Activated CD4-positive, alpha-beta T cell treated with anti-CD3 and anti-CD28 coated beads, Interleukin-2, amount 50 U/mL, for 1 hour (primary cell): ENCODE measurements at places on chromosomes 3 and 15.

- no peak for DNase-seq
Measured at GRCh38 chr3:10722911-10723310, 93.1 kb upstream of the SLC6A11 start.

DNA sequence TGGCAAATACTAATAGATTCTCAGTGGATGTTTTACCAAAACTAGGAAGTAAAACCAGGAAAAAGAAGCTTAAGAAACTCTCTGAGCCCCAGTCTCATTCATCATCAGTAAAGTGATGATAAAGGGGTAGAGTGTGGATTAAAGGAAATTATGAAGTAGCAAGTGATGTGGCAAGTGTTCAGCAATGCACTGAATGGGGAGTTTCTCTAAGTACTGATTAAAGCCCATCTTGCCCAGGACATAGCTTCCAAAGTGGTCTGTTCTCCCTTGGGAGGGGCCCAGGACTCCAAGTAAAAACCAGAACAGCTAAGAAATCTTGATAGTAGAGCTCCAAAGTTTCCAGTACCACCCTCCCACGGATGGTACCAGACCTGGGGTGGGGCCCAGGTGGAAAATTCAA lies 137.3 kb downstream of the WNT5A start:
- no peak for DNase-seq

DNA sequence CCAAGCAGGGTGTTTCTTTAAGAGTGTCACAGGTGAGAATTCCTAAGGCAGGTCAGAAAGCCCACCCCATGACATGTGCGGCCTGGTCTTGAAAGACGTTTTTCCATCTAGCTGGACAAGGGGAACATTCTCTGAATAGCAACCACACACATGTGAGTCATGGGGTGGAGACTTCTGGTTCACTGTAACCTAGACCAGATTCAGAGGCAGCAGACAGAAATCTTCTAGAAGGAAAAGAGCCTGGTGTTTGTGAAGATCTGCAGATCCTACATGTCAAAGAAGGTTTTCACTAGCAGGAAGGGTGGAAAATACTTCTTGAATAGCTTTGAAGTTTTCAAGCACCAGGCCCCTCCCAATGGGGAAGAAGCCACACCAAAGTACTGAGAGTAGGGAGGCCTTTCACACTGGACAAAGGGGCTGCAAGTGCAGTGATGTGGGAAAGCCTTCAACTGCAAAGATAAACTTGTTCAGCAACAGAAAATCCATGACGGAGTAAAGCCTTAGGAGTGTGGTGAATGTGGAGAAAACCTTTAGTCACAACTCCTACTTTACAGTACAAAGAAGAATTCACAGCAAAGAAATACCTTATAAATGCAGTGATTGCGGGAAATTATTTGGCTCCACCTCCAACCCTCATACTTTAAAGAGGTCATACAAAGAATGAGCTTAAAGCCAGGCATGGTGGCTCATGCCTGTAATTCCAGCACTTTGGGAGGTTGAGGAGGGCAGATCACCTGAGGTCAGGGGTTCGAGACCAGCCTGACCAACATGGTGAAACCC lies 17.6 kb downstream of the ADAM10 start:
- DNase-seq: no peak

DNA sequence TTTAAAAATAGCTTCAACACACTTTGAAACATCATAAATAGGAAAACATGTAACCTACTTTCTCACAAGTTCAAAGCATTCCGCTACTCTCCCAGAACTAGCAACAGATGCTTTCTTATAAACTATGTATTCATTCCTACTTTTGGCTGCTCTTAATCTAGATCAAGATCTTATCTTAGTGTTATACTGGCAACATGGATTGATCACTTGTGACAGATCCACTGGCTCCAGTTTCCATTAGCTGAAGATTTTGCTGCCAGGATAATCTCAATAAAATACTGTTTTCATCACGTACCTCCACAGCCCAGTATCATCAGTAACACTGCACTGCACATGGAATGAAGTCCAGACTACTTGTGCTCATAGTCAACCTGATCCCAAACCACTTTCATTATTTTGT lies 491.7 kb upstream of the AGTR1 start:
- DNase-seq: no peak

DNA sequence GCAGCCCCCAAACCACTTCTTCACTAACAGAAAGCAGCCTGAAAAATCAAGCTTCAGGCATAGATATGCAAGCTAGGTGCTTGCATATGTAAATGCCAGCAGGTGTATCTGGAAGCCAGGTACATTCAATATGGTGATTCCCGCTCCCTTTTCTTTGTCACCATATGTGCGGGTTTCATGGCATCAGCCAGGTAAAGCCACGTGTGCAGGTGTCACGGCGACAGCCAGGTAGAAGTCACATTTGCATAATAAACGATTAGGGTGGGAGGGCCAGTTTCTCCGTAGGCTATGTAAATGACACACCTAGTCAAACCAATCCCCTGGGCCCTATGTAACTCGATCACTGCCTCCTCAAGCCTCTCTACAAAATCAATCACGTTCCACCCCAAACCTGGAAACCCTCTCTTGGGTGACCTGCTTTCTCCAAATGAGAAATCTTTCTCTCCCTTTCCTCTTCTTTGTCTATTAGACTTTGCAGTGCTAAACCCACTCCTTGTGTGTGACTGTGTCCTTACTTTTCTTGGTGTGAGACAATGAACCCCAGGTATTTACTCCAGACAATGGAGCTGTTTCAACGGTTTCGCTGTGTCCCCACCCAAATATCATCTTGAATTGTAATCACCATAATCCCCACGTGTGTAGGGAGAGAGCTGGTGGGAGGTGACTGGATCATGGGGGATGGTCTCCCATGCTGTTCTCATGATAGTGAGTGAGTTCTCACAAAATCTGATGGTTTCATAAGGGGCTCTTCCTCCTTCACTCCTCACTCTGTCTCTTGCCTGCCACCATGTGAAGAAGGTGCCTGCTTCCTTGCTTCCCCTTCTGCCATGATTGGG lies 44.6 kb downstream of the ONECUT1 start:
- DNase-seq: no peak

GRCh38 chr15:68352401-68353062 lies 75.0 kb downstream of the FEM1B start:
- no peak for DNase-seq

- no peak for DNase-seq
Measured at GRCh38 chr15:29870495-29871151, 48.4 kb upstream of the TJP1 start.

DNA sequence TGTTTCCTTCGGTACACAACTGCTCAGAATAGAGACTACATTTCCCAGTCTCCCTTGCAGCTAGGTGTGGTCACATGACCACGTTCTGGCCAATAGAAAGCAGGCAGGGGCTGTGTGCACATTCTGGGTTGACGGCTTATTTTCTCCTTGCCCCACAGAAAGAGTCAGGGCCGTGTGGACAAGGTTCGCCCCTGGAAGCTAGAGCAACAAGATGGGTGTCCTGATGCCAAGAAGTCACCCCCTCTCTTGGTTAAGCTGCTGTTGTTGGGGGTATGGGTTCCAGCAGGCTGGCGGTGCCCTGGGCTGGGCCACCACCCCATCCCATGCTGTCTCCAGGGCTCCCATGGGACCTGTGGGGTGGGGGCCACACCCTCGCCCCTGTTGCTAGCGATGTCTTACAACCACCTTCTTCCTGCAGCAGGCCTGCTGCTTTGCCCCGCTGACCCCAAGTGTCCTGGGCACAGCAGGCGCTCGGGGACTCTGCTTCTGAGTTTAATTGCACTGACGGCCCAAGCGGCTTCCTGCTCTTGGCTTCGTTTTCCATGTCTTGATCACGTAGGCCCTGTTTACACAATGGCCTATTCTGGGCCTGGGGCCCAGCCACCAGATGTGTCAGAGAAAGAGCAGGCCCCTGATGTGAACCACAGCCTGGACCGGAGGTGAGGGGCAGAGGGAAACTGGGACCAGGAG lies 24.9 kb downstream of the ABTB1 start:
- peak; percentile 30 for DNase-seq

GRCh38 chr3:170496026-170496867 lies 77.6 kb downstream of the CLDN11 start:
- no peak for DNase-seq

DNA sequence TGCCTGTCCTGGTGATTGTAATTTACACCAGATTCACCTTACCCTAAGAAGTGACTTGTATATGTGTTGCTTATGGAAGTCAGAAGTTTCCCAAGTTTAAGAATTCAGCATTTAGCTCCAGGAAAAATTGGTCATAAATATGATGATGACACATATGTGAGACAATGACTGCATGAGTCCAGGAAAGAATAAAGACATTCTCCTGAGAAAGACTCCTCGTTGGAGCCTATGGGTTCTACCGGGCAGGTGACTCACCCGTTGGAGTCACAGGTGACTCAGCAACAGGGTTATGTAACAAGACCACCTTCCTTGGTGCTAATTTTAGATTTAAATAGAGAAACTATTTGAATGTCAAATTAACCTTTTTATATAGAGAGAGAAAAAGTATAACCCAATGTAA lies 662.4 kb downstream of the FHIT start:
- DNase-seq: no peak

DNA sequence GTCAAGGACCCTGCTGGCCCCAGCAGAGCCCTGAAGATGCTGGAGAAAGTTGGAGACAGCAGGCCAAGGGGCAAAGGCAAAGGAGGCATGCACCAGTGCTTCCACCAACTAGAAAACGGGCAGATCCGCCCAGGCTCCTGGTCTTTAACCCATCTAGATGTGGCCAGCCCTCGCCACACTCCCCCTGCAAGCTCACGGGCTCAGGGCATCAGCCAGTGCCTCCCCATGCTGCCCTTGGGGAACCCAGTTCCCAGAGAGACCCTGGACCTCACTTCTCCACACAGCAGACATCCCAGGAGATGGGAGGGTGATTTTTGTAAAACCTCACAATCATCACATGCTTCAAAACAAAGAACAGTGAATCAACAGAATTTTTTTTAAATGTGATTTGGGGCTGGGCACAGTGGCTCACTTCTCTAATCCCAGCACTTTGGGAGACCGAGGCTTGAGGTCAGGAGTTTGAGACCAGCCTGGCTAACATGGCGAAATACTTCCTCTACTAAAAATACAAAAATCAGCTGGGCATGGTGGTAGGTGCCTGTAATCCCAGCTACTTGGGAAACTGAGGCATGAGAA lies 24.5 kb downstream of the CYFIP1 start:
- no peak for DNase-seq

GRCh38 chr3:157290766-157291165 lies 130.8 kb upstream of the CCNL1 start:
- no peak for DNase-seq

GRCh38 chr15:65857718-65858402 lies 11.4 kb upstream of the RAB11A start:
- DNase-seq: no peak

DNA sequence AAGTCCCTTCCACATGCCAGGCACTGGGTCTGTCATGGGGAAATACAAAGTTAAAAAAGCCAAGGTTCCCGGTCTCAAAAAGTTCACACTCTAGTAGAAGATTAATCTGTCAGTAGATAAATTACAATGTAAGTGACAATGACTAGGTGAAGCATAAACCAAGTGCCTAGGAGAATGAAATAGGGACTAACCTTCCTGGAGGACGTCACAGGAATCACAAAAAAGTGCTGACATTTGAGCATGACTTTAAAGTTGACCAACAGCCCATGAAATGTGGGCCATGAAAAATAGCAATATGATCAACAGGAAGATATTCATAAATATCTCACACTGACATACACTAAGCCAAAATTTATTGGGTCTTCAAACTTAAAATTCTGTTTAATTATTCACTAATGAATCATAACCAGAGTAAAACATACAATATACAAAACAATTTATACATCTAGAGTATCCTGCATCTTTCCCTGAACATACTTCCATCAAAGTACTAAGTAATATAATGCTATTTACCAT lies 20.0 kb downstream of the COPS2 start:
- no peak for DNase-seq

DNA sequence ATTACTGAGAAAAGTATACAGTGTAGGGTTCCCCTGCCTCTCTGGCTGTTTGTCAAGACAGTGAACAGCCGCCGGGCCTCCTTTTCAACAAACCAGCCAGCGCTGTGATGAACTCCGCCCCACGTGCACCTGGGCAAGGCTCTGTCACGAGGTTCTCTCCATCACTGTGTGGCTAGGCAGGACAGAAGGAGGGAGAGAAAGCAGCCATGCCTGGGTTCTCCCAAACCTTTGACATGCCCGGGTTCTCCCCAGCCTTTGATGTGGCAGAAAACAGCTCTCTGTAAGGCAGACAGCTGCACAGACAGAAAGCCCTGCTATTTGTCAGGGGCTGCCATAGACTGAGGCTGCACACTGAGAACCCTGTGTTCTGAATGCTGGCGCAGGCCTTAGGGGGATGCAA lies 101.4 kb upstream of the TRPM1 start:
- peak; percentile 23 for DNase-seq

DNA sequence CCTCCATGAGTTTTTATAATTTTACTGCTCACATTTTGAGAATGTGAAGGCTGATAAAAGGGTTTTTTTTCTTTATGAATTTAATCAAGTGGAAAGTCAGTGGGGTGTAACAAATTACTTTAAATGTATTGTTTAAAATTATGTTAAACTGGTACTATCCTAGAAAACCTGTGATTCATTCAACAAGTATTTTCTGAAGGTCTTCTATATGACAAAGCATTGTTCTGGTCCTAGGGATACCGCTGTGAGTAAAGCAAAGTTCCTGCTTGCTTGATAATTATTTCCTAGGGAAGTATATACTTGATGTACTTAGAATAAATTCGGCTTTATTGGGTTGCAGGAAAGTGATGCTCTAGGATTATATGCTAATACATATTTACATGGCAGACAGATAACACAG lies 152.8 kb upstream of the GOLGA6L4 start:
- no peak for DNase-seq

- no peak for DNase-seq
Measured at GRCh38 chr3:147656023-147656422, 246.9 kb downstream of the ZIC1 start.

DNA sequence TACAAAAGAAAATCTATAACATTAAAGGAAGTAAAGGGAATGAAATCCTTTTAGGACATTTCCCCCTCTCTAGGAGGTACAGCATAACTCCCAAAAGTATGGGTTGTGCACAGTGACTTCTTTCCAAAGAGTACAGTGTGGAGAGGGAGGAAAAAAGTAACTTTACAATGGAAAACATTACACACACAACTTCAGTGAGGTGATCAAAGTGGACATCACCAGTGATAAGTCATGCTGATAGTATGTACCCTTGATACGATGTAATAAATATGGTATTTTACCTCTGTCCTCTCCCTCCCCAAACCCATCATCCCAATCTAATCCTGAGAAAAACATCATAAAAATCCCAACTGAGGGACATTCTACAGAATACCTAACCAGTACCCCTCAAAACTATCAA lies 10.8 kb downstream of the PLD1 start:
- no peak for DNase-seq
